ENCODE measurements at places on chromosomes 3 and 15.

GRCh38 chr3:70855149-70855548 is 542.7 kb upstream of the MDFIC2 start:
- DNase-seq = no peak

GRCh38 chr3:101217472-101218245 is 102.7 kb downstream of the IMPG2 start:
- DNase-seq = no peak

DNA sequence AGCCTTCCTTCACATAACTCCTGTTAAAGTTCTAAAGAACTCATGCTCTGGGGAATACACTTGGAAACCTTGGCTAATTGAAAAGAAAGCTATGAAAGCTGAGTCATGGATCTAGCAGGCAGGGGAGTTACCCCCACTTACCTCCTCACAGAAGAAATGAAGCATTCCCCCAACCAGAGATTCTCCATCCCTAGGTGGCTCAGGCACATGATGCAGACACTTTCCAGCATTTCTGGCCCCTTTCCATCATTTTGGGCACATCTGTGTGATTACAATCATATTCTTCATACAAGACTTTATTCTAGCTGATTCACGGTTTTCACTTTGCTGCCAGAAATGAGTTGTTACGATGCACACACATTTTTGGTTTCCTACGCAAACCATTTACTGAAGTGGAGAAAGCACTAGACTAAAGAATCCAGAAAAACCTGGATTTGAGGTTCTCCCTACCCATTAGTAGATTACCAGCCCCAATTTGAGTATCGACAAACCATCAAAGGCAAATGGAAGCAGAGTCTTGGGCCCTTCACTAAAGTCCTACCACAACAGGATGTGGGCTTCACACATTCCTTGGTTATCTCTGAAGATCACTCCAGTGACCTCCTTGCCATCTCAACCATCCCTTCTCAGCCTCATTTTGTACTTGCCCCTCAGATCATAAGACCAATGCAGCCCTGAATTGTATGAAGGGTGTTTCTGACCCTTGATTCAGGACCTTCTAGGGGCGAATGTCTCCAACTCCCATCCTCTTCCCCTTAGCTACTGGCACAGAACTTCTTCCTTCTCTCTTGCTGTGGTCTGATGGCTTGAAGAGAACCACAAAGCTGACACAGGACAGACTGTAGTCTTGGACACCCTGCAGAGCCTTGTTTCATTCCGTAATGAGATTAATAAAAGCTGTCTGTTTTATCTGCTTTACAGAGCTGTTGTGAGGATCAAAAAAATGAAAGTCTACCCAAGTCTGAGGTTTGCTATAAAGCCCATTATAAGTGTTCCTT is 42.5 kb upstream of the SNRK start:
- DNase-seq = no peak

- DNase-seq = no peak
Observed at GRCh38 chr15:83582381-83582780, 71.5 kb upstream of the ADAMTSL3 start.

DNA sequence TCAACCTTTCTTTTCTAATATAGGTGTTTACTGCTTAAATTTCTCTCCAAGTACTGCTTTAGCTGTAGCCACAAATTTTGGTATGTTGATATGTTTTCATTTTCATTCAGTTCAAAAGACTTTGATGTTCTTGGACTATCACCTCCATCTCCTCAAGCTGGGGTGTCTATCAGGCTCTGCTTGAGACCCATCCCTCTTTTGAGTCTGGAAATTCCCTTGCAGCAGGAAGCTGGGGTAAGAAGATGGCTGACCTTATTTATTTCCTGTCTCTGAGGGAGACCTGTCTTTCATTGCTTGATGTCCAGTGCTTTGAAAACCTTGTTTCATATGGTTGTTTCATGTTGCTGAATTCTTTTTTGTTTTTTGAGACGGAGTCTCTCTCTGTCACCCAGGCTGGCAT is 60.5 kb upstream of the ADPGK start:
- no peak for DNase-seq

DNA sequence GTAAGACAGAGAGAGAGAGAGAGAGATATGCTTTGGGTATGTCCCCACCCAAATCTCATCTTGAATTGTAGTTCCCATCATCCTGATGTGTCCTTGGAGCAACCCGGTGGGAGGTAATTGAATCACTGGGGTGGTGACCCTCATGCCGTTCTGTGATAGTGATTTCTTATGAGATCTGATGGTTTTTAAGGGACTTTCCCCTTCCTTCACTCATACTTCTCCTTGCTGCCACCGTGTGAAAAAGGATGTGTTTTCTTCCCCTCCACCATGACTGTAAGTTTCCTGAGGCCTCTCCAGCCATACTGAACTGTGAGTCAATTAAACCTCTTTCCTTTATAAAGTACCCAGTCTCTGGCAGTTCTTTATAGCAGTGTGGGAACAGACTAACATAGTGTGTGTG is 60.3 kb downstream of the EOMES start:
- DNase-seq = no peak

- DNase-seq = no peak
Observed at GRCh38 chr15:92151168-92151567, 242.5 kb upstream of the ST8SIA2 start.

DNA sequence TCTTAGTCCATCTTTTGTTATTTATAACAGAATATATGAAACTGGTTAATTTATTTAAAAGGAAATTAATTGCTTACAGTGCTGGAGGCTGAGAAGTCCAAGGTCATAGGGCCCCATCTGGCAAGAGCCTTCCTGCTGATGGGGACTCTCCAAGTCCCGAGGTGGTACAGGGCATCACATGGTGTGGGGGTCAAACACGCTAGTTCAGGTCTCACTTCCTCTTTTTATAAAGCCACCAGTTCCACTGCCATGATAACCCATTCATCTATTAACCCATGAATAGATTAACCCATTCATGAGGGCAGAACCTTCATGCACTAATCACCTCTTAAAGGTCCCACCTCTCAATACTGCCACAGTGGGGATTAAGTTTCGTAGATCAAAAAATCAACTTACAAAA is 659.3 kb downstream of the NAALADL2 start:
- no peak for DNase-seq

GRCh38 chr3:130707902-130708601 is 38.6 kb downstream of the PIK3R4 start:
- DNase-seq = no peak

All from HEK293T (cell line).